Fibroblast of villous mesenchyme (primary cell): ENCODE measurements at places on chromosomes 2 and 18.

GRCh38 chr2:223560749-223561435 is 41.3 kb downstream of the SCG2 start:
- DNase-seq = peak; percentile 38

GRCh38 chr2:107202962-107203591 is 317.1 kb upstream of the ST6GAL2 start:
- DNase-seq = no peak

- no peak for DNase-seq
These were observed 241.8 kb downstream of the STK39 start for GRCh38 chr2:168005586-168005985.

DNA sequence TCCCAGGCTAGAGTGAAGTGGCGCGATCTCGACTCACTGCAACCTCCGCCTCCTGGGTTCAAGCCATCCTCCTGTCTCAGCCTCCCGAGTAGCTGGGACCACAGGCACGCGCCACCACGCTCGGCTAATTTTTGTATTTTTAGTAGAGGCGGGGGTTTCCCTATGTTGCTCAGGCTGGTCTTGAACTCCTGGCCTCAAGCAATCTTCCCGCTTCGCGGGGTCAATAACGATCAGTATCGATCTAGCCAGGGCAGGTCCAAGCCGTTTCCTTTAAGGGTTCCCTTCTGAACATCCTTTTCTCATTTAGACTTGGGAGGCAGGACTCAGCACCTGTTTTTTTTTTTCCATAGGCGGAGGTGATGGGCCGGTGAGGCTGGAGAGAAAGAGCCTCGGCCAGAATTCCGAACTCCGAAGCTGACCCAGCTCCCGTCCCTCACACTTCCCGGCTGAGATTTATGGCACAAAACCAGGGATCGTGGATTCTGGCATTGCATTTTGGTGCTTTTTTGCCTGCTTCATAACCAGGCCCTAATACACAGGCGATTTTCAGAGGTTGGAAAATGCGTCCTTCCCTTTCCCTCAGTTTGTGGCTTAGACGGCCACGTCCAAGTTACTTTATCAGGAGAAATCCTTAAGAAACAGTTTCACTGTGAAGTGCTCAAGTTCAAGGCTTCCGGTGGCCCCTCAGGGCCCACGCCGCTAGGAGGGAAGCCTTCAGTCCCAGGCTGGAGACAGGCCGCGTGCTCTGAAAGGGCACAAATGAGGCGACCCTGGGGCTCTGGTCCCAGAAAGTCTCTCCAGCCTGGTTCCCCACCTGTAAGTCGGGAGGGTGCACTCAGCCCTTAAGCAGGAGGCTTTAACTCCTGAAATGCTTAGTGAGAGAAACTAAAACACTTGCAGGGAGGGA is 998 bp upstream of the SLC66A3 start:
- no peak for DNase-seq

- DNase-seq = no peak
These were observed 3.7 kb upstream of the MEIS1 start for GRCh38 chr2:66431274-66431642.

GRCh38 chr2:113672326-113672932 is 45.4 kb downstream of the RABL2A start:
- no peak for DNase-seq

DNA sequence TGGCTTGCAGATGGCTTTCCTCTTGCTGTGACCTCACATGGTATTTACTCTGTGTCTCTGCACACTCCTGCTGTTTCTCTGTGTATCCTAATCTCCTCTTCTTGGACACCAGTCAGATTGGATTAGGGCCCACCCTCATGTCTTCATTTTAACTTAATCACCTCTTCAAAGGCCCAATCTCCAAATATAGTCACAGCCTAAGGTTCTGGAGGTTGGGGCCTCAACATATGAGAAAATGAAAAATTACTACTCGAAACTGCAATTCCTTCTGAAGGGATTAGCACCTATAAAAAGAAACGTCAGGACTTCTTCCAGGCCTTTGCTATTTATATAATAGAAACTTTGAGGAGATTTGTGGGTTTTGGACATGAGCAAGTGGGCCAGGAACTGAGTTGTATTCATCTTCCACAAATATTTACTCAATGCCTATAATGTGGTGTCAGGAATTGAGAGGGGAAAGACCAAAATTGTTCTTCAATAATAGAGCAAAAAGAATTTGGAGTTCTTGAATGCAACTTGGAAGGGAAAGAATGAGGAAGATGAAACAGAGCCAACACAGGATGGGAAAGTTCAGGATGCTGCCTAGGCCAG is 270.0 kb upstream of the FN1 start:
- DNase-seq = peak; percentile 81

- no peak for DNase-seq
These were observed 481 bp downstream of the BCL11A start for GRCh38 chr2:60552851-60553494.

GRCh38 chr2:4190548-4190947 is 487.2 kb downstream of the DCDC2C start:
- no peak for DNase-seq

DNA sequence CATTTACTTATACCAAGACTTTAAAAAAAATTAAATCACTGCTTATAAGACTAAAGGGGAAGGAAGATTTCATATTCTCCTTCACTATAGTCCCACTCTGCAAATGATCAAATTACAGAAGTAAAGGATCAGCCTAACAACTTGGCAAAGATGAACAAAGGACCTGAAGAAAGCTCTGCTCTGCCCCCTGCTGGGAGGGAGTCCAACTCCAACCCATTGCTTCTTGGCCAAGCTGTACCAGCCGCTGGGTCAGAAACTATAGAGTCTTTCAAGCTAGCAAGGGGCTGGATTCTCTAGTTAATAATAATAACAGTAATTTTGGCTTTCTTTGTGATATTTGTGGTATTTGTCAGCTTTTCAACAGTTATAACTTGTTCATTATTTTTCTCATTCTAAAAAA is 927.0 kb upstream of the CRIM1 start:
- no peak for DNase-seq

GRCh38 chr2:10287761-10288160 is 14.9 kb upstream of the HPCAL1 start:
- no peak for DNase-seq

- peak; percentile 39 for DNase-seq
These were observed 208.5 kb upstream of the ZSWIM2 start for GRCh38 chr2:187057466-187057865.

DNA sequence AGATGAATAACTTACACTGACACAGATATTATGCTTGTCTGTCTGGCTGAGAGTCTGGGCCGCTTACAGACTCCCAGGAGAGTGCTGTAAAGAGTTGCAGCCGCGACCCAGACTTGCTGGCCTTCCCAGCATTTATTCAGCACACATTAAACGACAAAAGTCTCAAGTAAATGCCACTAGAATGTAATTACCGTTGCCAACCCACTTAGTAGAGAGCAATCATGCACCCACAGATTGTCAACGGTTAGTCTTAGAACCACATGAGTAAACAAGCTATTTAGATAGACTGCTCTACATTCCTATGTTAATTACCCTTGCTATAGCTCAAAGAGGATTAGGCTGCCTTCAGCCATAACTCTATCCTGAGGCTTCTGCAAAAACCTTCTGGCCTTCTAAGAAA is 47.8 kb upstream of the C2orf74 start:
- no peak for DNase-seq

- DNase-seq = no peak
These were observed 261.7 kb downstream of the SATB2 start for GRCh38 chr2:199195927-199196502.

- DNase-seq = no peak
These were observed 147.4 kb downstream of the SOX11 start for GRCh38 chr2:5839550-5839949.

- DNase-seq = peak; percentile 97
These were observed 265.7 kb downstream of the TCF4 start for GRCh38 chr18:55322178-55322735.

DNA sequence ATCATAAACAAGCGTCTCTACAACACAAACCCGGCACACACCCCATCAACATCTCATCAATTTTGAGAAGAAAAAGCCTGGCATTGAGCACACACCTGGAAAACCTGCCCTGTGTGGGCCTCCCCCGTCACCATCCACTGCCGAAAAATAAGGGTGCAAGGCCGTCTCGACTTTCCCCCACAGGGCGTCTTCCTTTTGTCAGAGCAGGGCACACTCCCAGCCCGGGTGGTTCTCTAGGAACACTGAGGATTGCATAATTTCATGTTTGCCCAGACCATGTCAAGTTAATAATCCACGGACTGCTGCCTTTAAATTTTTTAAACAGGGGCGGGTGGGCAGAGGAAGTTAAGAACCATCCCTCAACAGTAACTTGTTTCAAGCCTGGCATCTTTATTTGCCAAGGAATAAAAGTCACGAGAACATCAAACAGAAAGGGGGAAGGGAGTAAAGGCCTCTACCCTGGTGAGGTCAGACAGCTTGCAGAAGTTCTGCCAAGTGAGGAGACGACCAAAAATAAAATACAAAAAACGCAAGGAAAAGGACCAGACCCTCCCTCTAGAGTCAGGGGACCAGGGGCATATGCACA is 2.1 kb downstream of the TFCP2L1 start:
- DNase-seq = no peak

GRCh38 chr2:148124271-148124670 is 103.4 kb downstream of the MBD5 start:
- DNase-seq = no peak
